Caco-2 (cell line): ENCODE measurements at places on chromosomes 13 and 19. TPM values are rescaled to one million over a fixed set of nuclear protein-coding genes. Genes with fewer than 3 reads are reported as not detected.

DNA sequence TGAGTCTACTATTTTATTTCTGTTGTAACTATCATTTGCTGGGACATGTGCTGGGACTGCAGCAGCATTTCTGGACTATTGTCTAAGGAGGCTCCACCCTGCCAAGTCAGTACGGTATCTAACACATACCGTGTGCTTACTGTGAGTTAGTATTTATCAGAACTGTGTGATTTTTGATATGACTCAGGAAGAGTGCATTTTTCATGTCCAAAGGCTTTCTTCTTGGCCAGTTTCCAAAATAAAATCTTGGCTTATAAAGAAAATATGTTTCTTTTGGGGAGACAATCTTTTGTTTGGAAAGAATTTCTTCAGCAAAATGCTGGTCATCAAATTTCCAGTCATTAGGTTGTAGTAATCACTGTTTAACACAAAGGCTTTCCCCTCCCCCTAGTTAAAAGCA, 11.6 kb downstream of the PARP4 start:
- no peak for DNase-seq

Gene GPC5
- 3.8 and 4.1 TPM in 2 replicates for total RNA-seq

- peak; percentile 2 for DNase-seq
Observed at GRCh38 chr19:9054765-9055164, 32.1 kb upstream of the OR1M1 start.

Gene UBE2S
- 279 and 293 TPM in 2 replicates for total RNA-seq

- DNase-seq: no peak
Observed at GRCh38 chr19:48656840-48657474, 11.0 kb upstream of the CA11 start.

GRCh38 chr19:15683411-15683810, 10.5 kb downstream of the CYP4F12 start:
- no peak for DNase-seq

Gene C19orf85
- total RNA-seq: not detected in 2 replicates

Gene TECR
- 294 and 300 TPM in 2 replicates for total RNA-seq

- DNase-seq: no peak
Observed at GRCh38 chr13:39422845-39423565, 180.0 kb downstream of the LHFPL6 start.

Gene N4BP2L1
- total RNA-seq: 7.9 and 9.3 TPM in 2 replicates

Gene IFI30
- total RNA-seq: 38.3 and 39.6 TPM in 2 replicates

- peak; percentile 80 for DNase-seq
Observed at GRCh38 chr19:18589380-18590272, 1.0 kb downstream of the REX1BD start.

Gene RUBCNL
- total RNA-seq: 14.0 and 16.0 TPM in 2 replicates

DNA sequence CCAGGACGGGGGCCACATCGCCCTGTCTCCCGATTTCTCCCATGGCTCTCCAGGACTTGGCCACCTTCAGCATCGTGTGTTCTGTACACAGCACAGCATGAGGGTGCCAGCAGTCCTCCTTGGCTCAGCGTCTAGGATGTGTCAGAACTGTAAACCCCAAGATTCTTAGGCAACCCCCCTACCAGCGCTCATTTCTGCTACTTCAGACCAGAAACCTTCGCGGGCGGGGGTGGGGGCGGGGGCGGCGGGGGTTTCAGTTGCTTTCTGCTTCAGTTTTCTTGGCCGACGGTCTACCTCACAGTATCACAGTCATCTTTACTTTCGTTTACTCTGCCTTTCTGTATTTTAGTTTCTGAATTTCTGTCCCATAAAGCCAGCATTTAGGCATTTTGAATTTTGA, 82.4 kb downstream of the GGACT start:
- no peak for DNase-seq

Gene ETV2
- total RNA-seq: 0.77 and 1.3 TPM in 2 replicates

Gene ADM5
- 8.5 and 10.4 TPM in 2 replicates for total RNA-seq
